Stimulated activated CD4-positive, alpha-beta T cell treated with anti-CD3 and anti-CD28 coated beads, Interleukin-12 subunit alpha, Interleukin-12 subunit beta, amount 100 ng/mL, for 48 hours (primary cell): ENCODE measurements at places on chromosomes 5 and 9.

- no peak for DNase-seq
These were observed 7.1 kb downstream of the MAT2B start for GRCh38 chr5:163512526-163512925.

DNA sequence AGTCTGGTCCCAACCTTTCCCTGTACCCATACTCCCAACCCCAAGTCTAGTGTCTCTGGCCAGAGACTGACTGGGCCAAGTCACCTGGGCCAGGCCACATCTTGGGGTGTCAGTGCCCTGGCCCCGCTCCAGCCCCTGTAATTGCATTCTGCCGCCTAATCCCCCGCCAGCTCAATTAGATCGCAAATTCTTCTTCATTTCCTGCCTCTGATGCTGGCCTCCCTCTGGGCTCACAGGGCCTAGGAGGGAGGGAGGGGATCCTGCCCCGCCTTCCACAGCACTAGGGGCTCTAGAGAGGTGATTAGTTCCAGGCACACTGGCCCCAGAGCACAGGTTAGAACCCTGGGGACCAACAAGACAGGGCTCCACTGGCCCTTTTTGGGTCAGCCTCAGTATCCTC is 5.5 kb downstream of the CXXC5 start:
- no peak for DNase-seq

- DNase-seq, result no peak
These were observed 169.6 kb downstream of the RORB start for GRCh38 chr9:74666625-74667316.

DNA sequence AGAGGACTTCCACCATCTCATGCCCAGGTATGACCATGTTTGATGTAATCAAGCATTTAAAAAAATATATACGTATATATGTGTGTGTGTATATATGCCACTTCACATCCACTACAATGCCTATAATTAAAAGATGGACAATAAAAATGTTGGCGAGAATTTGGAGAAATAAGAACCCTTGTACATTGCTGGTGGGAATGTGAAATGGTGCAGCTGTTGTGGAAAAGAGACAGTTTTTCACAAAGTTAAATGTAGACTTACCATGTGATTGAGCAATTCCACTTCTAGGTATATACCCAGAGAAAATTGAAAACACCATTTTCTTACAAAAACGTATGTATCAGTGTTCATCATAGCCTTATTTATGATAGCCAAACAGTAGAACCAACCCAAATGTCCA is 229.2 kb upstream of the WWC1 start:
- DNase-seq, result no peak
